ENCODE measurements at places on chromosomes 4 and X.
A peak's percentile ranks its signal among the peaks of the same experiment; 100 is the strongest.

GRCh38 chr4:35461931-35462659 is 782.2 kb downstream of the ARAP2 start:
- no peak for DNase-seq

- no peak for DNase-seq
Observed at GRCh38 chrX:136967966-136968365, 65.8 kb downstream of the GPR101 start.

GRCh38 chr4:128323401-128323800 is 35.8 kb upstream of the PGRMC2 start:
- DNase-seq: no peak

GRCh38 chrX:7815166-7815805 is 27.7 kb upstream of the VCX start:
- no peak for DNase-seq

- no peak for DNase-seq
Observed at GRCh38 chr4:168725930-168726329, 229.1 kb downstream of the PALLD start.

DNA sequence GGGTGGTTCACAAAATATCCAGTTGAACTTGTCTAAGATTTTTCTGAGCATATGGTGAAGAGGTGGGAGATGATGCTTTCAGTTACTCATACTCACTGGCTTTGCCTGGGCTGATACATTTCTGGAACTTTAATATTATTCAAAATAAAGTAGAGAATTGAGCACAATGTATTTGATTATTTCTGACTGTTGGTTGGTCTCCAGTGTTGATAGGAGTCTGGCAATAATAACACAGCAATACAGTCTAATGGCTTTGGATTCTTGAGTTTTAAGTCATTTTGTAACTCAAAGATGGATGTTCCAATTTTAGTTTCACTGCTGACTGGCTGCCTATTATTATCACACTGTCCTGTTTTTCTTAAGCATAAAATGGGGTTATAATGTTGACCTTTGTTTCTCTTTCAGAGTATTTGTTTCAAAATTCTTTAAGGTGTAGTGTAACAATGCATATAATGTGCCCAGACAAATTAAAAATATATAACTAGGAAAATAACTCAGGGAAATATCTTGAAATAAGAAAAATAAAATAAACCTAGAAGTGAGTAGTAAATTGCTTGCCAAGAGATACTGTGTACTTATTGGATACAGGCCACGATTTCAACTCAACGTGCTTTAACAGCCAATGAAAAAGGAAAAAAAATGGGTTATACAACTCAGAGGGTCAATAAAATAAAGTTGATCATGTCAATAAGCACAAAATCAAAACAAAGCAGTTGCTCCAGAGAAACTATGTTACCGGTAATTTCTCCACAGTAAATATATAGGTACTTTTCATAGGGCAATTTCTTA is 99.0 kb downstream of the ARSJ start:
- DNase-seq: no peak

GRCh38 chrX:154761977-154762536 is 607 bp upstream of the DKC1 start:
- DNase-seq: no peak

DNA sequence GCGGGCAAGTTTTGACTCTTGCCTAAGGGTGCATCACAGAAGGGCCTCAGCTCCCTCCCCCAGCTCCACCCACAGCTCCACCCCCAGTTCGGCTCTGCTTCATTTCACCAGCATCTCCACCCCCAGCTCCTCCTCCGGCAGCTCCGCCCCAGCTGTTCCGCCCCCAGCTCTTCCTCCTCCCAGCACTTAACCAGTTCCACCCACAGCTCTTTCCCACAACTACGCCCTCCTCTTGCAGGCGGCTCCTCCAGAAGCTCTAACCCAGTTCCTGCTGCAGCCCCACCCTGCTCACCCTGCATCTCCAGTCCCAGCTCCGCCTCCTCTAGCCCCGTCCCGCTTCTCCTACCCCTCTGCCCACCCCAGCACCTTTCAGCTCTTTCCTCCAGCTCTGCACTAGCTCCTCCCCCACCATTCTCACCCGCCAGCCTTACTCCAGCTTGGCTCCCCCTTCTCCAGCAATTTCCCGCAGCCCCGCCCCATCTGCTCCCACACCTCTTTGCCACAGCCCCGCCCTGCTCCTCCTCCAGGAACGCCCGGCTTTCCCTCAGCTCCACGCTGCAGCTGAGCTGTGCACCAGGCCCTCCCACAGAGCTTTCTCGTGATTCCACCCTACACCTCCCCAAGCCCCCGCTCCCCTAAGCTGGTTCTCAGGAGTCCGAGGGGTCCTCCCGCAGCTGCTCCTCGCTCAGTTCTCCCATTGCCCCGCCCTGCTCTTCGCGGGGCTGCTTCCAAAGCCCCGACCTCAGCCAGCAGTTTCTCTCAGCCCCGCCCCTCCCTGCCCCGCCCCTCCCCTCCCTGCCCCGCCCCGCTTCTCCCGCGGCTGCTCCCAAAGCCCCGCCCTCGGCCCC is 1.3 kb upstream of the EOLA1 start:
- DNase-seq: peak; percentile 74

GRCh38 chr4:8090744-8091301 is 67.8 kb downstream of the ABLIM2 start:
- DNase-seq: no peak

DNA sequence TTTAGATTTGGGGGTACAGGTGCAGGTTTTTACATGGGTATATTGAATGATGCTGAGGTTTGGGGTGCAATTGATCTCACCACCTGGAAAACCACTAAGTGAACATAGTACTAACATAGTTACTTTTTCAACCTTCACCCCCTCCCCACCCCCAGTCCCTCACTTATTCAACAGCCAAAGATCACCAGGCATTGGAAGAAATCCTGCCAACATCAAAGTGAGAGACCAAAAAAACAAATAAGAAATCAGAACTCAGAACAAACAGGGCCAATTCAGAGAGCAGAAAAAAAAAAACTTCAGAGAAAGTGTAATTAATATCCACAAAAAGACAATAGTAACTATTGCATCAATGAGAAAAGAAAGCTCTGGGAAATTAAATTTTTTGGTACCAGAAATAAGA is 20.5 kb upstream of the LAP3 start:
- no peak for DNase-seq

DNA sequence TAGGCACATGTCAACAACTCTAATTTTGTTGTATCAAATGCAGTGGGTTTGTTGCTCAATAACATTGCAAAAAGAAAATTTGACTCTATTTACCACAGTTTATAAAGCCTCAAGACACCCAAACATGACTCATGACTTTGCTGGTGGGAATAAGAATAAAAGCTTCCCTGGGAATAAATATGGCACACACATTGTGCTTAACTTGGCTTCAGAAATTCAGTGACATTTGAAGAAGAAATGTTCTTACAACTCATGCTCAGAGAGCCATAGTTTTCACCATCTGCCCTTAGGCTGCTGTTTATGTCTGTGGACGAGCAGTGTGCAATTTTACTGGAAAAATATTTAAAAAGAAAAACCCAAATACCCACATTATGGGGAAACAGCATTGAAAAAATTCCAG is 60.9 kb downstream of the SPATA18 start:
- DNase-seq: no peak

DNA sequence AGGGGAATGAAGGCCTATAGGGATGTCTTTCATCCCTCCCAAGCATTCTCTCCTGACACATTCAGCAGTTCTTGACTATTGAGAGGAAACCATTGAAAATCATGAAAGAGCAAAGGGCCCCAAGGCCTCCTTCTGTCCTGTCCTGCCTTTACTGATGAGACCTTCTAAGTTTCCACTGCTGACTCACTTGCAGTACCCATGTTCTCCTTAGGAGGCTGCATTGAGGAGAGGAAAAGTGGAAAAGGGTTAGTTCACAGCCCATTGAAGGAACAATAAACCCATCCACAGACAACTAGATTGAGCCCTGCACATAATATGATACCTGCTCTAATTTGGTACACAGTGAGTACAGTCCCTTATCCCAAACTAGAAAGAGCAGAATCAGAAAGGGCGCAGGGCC is 115.1 kb upstream of the PNPLA4 start:
- no peak for DNase-seq

GRCh38 chr4:147101678-147102077 is 156.0 kb upstream of the TTC29 start:
- no peak for DNase-seq

DNA sequence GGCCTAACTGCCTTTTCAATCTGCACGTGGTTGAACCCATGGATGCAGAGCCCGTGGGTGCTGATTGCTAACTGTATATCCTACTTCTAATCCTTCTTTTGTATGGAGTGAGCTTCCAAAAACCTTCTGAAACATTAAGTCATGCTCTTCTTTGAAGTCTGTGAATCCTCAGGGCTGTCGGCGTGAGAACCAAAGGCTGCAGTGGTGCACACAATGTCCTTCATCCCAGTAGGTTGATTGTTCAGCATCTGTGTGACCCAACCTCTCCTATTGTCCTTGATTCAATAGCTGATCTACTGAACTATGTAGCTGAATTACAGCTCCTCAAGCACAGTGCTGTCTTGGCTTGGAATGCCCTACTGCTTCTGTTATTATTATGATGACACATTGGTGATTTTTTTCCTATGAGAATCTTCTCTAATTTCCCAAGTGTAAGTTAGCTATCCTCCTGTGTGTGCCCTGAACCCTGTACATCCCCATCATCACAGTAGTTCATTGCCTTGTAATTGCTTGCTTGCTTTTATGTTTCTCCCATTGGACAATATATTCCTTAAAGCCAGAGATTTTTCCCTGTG is 294.6 kb downstream of the TRIML1 start:
- no peak for DNase-seq

DNA sequence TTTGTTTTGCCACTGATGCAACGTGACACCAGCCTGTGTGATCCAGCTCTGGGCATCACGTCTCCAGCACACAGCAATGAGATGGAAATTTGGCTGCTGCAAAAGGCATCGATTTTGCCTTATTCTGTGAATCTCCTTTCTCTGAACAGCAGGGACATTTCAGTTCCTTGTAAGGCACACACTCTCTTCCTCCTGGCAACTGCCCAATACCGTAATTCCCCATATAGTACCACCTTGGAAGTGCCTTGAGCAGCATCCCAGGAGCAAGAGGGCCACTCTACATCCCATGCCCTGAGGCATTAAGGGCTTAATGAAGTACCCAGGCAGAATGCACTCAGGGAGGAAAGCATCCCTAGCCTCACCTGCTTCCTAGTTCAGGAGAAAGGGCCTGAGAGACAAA is 10.5 kb upstream of the MAMLD1 start:
- no peak for DNase-seq

DNA sequence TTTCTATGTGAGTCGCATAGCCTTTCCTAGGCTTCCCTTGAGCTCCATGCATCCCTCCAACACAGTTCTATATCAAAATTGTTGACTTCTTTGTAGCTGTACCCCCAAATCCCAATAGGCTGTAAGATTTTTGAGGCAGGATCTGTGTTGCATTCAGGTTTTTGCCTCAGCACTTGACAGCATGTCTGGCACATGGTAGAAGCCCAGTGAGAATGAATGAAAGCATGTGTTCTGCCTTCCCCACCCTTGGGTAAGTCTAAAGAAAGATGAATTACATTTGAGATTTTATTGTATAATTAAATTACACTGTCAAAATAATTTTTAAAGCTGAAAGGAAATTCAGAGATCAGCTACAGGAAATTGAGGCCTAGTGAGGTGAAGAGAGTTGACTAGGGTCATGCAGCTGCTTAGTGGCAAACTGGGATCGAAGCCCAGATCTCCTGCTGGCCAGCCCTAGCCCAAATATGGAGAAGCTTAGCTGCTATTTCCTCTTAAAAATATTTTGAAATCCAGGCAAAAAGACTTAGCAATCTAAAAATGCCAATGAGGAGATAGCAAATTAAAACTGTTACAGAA is 122.5 kb downstream of the SPATA18 start:
- DNase-seq: no peak

DNA sequence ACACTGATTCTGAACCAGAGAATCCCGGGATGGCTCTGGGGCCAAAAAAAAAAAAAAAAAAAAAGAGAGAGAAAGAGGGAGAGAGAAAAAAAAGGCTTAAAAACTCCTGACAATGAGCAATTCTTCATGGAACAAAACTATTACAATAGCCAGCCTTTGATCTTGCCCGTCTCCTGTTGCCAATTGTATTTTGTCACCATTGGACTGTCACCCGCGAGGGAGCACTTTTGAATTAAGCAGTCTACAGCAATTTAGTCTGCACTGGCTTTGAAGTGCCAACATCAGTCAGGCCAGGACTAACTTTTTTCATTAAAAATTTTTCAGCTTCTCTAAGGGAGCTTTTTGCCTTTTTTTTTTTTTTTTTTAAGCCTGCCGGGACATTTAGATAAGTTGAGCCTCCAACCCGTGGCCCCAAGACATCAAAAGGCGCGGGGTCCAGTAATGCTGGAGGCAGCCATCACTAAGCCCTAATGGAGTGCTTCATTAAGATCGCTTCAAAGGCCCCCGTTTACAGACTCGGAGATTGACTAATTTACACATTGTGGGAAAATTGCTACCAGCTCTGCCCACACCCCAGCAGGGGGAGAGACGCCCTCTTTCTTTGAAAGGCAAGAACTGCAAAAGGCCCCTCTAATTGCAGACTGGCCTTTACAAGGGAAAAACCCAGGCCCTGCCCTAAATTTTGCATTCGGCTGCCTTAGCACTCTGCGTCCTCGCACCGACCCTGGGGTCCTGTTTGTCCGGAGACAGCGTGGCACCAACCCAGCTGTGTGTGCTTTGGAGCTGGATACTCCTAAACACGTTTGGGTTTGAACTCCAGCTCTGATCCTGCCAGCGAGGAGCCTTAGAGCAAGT is 98.1 kb upstream of the MSX1 start:
- DNase-seq: no peak

DNA sequence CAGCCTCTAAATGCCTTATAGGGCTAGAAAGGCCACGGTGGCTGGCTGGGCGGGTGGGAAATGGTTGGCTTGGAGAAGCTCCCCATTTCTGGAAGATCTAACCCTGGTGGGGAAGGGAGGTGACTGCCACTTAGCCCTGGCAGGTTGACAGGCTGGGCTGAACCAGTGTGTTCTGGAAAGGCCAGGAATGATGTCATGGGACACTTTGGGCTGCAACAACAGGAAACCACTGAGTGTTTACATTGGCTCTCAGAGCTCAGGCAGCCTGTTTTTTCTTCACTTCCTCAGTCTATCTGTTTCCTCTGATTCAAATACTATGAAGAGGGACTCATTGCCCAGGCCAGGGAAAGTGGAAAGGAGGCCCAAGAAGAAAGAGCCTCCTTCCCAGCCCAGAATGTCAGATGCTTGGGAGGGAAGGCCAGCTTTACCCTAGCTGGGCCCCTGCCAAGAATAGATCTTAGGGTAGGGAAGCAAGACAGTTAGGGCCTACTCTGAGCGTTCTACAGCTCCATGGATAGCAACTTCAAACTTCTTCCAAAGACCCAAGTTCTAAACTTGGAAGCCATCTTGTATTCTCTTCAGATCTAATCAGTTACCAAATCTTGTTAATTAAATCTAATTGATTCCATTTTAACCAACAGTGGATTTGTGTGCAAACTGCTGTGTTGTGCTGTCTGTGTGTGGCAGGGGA is 65.8 kb upstream of the MSN start:
- no peak for DNase-seq

- no peak for DNase-seq
Observed at GRCh38 chr4:26289401-26289800, 31.4 kb upstream of the RBPJ start.

- DNase-seq: no peak
Observed at GRCh38 chr4:117481742-117482141, 396.4 kb upstream of the TRAM1L1 start.
